CD8-positive, alpha-beta memory T cell (primary cell): ENCODE measurements at places on chromosomes 6 and 20. TPM values are rescaled to one million over a fixed set of nuclear protein-coding genes. Genes with fewer than 3 reads are reported as not detected.

The ECT2L gene
- not detected for total RNA-seq

- no peak for DNase-seq
These were observed 153.5 kb downstream of the ZMYND8 start for GRCh38 chr20:47202733-47203667.

- no peak for DNase-seq
These were observed 1.1 kb downstream of the RNASET2 start for GRCh38 chr6:166955121-166955864.

DNA sequence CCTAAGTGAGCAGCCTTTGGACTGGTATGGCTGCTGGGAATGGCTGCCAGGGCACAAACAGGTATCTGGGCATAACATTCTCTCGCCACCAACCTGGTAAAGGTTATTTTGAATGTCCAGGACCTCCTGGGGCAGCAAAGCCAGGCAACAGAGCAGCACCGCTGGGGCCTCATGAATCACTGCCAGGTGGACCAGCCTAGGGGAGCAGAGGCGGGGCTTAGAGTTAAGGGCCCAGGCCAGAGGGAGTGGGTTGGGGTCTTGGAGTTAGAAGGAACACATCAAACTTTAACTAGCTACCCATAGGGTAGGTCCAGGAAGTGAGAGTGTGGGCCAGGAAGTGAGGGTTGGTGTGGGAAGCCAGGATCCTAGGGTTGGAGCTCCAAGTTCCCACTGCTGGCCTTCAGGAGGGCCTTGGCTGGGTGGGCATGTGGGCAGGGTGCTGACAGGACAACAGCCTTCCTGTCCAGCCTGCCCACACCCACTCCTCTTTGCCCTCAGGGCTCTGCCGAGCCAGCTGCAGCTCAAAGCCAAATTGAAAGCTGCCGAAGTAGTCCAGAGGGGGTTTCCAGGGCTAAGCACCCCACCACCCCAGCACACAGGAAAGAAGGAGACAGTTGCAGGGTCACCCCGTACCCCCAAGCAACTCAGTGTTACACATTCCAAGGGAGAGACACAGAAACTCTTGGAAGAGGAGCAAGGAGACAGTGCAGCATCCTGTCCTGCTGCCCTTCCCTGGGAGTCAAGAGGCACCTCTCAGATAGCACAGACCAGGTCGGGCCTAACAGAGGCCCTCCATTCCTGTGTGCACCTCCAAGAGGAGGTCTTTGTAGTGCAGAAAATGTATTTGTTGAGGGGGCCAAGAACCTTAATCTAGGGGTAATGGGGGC, 2.6 kb downstream of the NFKBIE start:
- no peak for DNase-seq

DNA sequence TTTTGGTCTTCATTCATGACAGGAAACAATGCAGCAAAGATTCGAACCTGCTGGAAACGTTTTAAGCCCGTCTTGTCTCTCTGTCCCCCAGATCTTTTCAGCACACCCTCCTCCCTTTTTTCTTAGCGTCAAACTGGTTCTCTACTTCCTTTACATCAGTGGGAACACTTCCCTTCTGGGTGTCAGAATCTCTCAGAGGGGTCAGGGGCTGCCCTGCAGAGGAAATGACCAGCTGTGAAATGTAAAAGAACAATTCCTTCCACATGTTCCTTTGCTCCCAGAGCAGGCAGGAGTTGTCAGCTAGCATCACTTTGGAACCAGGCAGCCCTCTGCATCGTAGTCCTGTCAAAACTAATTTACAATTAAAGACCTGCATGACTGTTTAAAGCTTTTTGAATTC, 619.0 kb downstream of the TFAP2A start:
- DNase-seq = no peak

- no peak for DNase-seq
These were observed 61.2 kb upstream of the TRAF3IP2 start for GRCh38 chr6:111666847-111667246.

- no peak for DNase-seq
These were observed 93.1 kb upstream of the HEY2 start for GRCh38 chr6:125656287-125656870.

GRCh38 chr20:34896086-34896621, 19.7 kb downstream of the ACSS2 start:
- no peak for DNase-seq
